ENCODE measurements at places on chromosomes 13 and 19. TPM values are rescaled to one million over a fixed set of nuclear protein-coding genes. Genes with fewer than 3 reads are reported as not detected.

The ZNF793 gene
- 0.16 TPM for total RNA-seq

The ZNF85 gene
- not detected for total RNA-seq

The ACP4 gene
- total RNA-seq = not detected

The ERF gene
- 125 TPM for total RNA-seq

The BORA gene
- total RNA-seq = 6.7 TPM

The RNF17 gene
- not detected for total RNA-seq

The HCST gene
- 0.63 TPM for total RNA-seq

The C1QTNF9 gene
- not detected for total RNA-seq

The KLHL1 gene
- total RNA-seq = not detected

The FAM124A gene
- 3.2 TPM for total RNA-seq

The GZMM gene
- total RNA-seq = not detected

The NR1H2 gene
- 84.5 TPM for total RNA-seq

The GRIN3B gene
- 3.3 TPM for total RNA-seq

The ANKLE1 gene
- total RNA-seq = 0.43 TPM

The SPINT2 gene
- 286 TPM for total RNA-seq

The ZNF8 gene
- total RNA-seq = 0.93 TPM

The NLRP5 gene
- not detected for total RNA-seq

The TMEM161A gene
- total RNA-seq = 11.6 TPM

The DHDH gene
- 1.5 TPM for total RNA-seq

The C19orf67 gene
- total RNA-seq = not detected

The DIS3 gene
- 22.2 TPM for total RNA-seq

The APOC1 gene
- 109 TPM for total RNA-seq

The PGLYRP1 gene
- total RNA-seq = not detected

The TTC9B gene
- 0.34 TPM for total RNA-seq

The ZNF177 gene
- 0.74 TPM for total RNA-seq

The GNG8 gene
- total RNA-seq = not detected

The ZNF486 gene
- not detected for total RNA-seq

The PTPRS gene
- 30.1 TPM for total RNA-seq

The CEACAM3 gene
- total RNA-seq = not detected

The IGSF23 gene
- 0.68 TPM for total RNA-seq

The TPTE2 gene
- not detected for total RNA-seq

The GAPDHS gene
- total RNA-seq = not detected

The GNA15 gene
- 0.08 TPM for total RNA-seq

The DCT gene
- not detected for total RNA-seq

Measured in A549 treated with ZK216348 at 1 μM for 4 hours (cell line).